SJCRH30 (cell line): ENCODE measurements at places on chromosomes 5 and 9.

DNA sequence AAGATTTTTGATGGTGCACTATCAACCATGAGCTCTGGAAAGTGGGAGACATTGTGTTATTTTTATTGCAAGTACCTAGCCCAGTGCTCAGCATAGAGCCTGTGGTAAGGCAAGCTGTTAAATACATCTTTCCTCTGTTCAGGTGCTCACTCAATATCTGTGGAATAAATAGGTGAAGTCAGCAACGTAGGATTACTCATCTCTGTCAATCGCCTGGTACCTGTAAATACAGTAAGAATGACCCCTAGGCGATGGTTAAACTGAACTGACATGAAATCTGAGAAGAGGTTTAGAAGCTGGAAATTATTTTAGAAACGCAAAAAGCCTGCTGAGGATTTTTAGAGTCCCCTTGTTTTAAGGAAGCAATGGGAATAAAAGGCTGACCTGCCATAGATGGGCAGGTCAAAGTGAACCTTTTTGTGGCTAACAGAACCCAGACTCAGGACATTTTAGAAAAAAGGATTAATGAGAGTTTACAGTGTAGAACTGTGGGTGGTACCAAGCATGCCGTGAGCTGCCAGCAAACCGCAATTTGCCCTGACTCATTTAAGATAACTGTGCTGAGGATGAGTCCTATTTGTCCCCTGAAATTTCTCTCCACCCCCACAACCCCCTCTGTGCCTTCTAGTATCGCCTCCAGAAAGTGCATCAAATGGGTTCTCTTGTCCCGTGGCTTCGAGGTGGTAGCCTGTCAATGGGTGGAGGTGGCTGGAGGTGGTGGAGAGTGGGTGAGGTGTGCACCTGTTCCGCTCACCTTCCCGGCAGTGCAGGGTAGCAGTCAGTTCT, 375.1 kb downstream of the MED10 start:
- no peak overlapping the region for H3K27ac ChIP-seq
- H3K4me3 ChIP-seq = no peak overlapping the region

DNA sequence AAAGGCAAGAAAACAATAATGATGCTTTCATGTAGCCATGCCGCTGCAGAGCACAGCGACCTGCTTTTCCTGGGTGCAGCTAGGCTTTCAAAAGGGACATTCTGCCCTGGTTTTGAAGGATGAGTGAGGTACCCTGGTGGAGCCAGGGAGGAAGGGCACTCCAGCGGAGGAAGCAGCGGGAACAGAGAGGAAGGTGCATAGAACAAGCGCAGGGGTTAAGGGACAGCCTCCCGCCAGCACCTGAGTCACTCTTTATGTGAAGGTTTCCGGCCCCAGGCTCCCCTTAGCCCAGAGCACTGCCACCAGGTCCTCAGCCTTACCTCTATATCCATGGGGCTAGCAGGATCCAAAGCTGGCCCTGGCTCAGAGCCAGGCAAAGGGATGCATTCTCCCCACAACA, 221.1 kb downstream of the CDK5RAP2 start:
- no peak overlapping the region for H3K27ac ChIP-seq
- H3K27me3 ChIP-seq = no peaks in the 10 kb centered on the region
- no peak for DNase-seq

DNA sequence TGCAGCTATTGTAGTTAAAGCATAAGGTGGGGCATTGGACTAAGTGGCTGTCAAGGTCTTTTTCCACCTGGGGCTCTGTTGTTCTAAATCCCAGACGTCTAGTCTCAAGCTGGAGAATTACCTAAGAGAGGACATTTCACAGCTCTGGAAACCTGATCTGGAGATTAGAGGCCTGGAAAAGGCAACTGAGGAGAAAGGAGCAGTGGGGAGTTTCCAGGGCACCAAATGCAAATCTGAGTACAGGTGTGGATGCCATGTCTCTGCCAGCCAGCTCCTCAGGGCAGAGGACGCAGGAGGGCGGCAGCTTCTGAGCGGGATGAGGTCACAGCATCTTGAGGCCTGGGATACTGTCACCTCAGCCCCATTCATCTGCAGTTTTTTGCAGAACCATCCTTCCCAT, 65.2 kb downstream of the PPARGC1B start:
- no peak overlapping the region for H3K4me3 ChIP-seq
- H3K4me1 ChIP-seq = peaks cover 64% of the 10 kb centered on the region
- H3K27me3 ChIP-seq = no peaks in the 10 kb centered on the region
- no peak for DNase-seq
- peak overlapping the region; percentile 35; the same call in 1 of the 2 replicates for H3K27ac ChIP-seq

GRCh38 chr5:156469636-156470035, 142.7 kb downstream of the SGCD start:
- H3K4me3 ChIP-seq = no peak overlapping the region
- no peak for DNase-seq
- peaks cover 14% of the 10 kb centered on the region for H3K4me1 ChIP-seq
- no peaks in the 10 kb centered on the region for H3K36me3 ChIP-seq
- H3K27ac ChIP-seq = no peak overlapping the region

DNA sequence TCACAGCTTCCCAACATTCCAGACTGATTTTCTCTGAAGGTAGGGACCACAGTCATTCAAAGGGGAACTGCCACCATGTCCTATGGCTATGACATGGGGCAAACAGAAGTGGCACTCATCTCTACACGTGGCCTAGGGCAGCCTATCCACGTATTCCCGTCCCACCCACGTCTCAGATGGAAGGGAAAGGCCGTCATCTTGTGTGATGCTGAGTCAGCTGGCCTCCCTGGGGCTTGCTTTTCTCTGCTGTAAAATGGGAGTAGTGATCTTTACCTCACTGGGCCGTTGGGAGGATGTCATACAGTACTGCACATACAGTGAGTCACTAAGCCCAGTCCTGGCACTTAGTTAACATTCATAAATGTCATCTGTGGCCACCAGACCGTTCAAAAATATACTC, 72.3 kb downstream of the RAPGEF1 start:
- H3K36me3 ChIP-seq = peaks cover 8% of the 10 kb centered on the region
- no peak for DNase-seq
- peaks cover 31% of the 10 kb centered on the region for H3K4me1 ChIP-seq

- H3K36me3 ChIP-seq = no peaks in the 10 kb centered on the region
- no peak overlapping the region for H3K4me3 ChIP-seq
- H3K4me1 ChIP-seq = no peaks in the 10 kb centered on the region
- no peak for DNase-seq
- no peak overlapping the region for H3K27ac ChIP-seq
- H3K27me3 ChIP-seq = no peaks in the 10 kb centered on the region
These were observed 49.8 kb upstream of the ANGPTL2 start for GRCh38 chr9:127172066-127172707.

DNA sequence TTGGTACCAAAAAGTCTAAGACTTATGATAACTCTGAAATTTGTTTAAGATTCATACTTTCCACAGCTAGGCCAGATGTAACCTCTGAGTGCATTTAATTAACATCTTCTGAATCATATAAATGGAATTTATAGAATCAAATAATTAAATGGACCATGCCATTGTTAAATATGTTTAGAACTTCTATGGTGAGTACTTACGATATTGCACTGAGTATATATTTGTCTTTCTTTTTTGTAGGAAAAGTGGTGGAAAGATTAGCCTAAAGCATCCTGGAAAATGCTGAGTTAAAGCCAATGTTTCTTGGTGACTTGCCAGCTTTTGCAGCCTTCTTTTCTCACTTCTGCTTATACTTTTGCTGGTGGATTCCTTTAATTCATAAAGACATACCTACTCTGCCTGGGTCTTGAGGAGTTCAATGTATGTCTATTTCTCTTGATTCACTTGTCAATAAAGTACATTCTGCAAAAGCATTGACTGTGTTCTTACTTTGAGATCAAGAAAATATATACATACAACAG, 11.9 kb downstream of the SPINK6 start:
- H3K4me3 ChIP-seq = no peak overlapping the region
- peaks cover 7% of the 10 kb centered on the region for H3K4me1 ChIP-seq
- DNase-seq = no peak

DNA sequence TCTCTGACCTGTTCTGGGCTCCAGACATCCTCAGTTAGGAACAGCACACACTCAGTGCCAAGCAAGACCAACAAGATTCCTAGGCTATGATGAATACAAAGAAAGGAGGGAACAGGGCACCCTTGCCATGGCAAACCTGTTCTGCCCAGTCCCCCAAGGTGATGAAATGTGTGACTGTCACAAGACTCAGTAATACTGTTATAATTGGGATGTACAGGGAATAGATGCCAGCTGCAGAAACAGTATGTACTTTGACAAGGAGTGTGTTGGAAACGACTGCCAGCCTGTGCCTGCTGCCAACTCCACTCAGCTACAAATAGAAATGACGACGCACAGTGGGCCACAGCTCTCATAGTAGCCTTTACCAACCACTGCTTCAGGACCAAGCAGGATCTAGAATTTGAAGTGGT, 453.0 kb downstream of the EFNA5 start:
- no peak overlapping the region for H3K27ac ChIP-seq
- no peak overlapping the region for H3K4me3 ChIP-seq
- H3K27me3 ChIP-seq = no peaks in the 10 kb centered on the region
- no peaks in the 10 kb centered on the region for H3K36me3 ChIP-seq
- DNase-seq = no peak
- H3K4me1 ChIP-seq = peaks cover 11% of the 10 kb centered on the region; the same call in 1 of the 2 replicates

- DNase-seq = no peak
- no peaks in the 10 kb centered on the region for H3K4me1 ChIP-seq
- H3K27ac ChIP-seq = no peak overlapping the region
- no peaks in the 10 kb centered on the region for H3K27me3 ChIP-seq
- H3K4me3 ChIP-seq = no peak overlapping the region
- H3K36me3 ChIP-seq = no peaks in the 10 kb centered on the region
These were observed 24.4 kb upstream of the SMIM15 start for GRCh38 chr5:61186634-61187033.

DNA sequence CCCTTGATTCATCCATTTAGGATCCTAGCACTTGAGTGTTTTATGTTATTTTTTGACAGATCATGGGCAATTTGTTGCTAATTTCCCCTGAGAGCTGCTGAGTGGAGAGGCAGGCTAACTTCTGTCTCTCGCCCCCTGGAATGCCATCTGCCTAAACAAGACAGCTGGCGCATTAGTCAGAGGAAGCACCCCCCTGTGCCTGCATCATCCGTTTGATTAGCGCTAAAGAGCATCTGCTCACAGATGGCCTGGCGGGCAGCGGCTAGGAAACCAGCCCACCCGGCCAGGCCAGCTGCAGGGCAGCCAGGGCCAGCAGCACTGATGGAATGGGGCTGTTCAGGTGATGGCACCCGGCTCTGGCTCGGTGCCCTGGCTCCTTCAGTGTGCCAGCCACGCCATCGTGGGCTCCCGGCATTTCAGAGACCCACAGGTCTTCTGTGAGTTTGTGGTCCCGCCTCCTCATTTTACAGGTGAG, 22.9 kb upstream of the ASS1 start:
- H3K27me3 ChIP-seq = no peaks in the 10 kb centered on the region
- no peaks in the 10 kb centered on the region for H3K36me3 ChIP-seq
- H3K4me3 ChIP-seq = peak overlapping the region; percentile 36
- DNase-seq = peak; percentile 98
- H3K4me1 ChIP-seq = peaks cover 41% of the 10 kb centered on the region
- peak overlapping the region; percentile 98 for H3K27ac ChIP-seq
